HepG2 (cell line): ENCODE measurements at places on chromosomes 7 and 10. TPM values are rescaled to one million over a fixed set of nuclear protein-coding genes. Genes with fewer than 3 reads are reported as not detected.
A peak's percentile ranks its signal among the peaks of the same experiment; 100 is the strongest.

DNA sequence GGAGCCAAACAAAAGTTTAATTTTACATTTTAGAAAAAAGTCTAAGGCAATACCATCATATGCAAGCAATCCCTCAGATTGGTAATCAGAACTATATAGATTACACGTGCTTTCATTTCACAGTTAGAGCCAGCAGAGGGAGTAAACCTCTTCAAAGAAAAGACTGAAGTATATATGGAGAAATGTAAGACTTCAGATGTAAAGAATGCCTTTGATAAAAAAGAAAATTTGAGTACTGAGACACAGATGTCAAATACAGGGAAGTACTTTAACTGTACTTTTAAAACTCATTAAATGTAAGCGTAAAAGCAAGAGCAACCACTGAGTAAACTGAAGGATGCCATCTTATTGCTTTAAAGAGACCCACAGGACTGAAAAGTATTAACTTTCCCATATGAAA, 101.4 kb upstream of the FAM133B start:
- peaks cover 55% of the 10 kb centered on the region for H3K4me1 ChIP-seq
- peaks cover 4% of the 10 kb centered on the region; the same call in 1 of the 2 replicates for H3K36me3 ChIP-seq
- DNase-seq = peak; percentile 68
- no peak overlapping the region for H3K4me3 ChIP-seq

DNA sequence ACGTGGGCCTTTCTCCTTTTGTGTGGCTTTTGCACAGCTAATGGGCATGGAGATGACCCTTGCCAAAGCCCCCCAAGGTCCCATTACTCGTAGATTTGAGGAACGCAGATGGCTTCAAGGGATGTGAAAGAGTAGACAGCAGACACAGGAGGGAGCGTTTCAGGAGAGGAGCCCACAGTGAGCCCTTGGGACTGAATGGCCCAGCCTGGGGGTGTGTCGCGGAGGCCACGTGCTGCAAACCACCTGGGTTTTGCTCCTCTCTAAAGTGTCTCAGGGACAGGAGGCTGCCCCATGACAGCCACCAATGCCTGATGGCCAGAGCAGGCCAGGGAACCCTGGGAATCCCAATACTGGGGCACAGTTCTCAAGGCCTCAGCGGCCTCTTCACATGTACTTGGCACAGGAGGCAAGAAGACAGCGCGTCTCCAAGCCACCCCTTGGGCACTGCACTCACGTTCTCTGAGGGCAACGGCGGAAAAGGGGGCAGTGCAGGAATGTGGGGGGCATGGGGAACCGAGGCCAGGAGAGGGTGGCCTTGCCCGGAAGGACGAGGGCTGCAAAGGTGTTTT, 185.2 kb downstream of the WDR37 start:
- no peak for DNase-seq
- H3K27ac ChIP-seq = no peak overlapping the region
- no peaks in the 10 kb centered on the region for H3K4me1 ChIP-seq
- no peaks in the 10 kb centered on the region for H3K36me3 ChIP-seq
- H3K27me3 ChIP-seq = peaks cover 48% of the 10 kb centered on the region
- H3K4me3 ChIP-seq = no peak overlapping the region

PTF1A gene
- polyA plus RNA-seq = not detected in 2 replicates

DNA sequence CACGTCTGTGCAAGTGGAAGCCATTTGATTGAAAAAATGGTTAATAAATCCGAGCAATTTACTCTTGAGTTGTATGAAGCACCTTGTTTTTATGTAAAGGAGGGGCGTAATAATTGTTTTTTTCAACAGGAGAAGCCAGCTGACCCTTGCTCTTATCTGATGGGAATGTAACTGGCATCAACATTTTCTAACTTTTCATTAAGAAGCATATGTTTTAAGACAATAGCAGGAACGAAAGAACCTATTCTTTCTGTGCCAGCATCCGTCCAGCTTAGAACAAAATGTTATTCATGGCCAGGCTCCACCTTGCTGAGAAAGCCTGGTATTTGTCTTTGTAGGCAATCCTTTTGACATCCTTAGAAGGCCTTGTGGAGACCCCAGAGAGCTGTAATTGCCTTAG, 22.2 kb upstream of the AFAP1L2 start:
- no peak for DNase-seq
- H3K4me1 ChIP-seq = no peaks in the 10 kb centered on the region
- H3K4me3 ChIP-seq = no peak overlapping the region
- H3K27me3 ChIP-seq = no peaks in the 10 kb centered on the region
- H3K36me3 ChIP-seq = peaks cover 2% of the 10 kb centered on the region; the same call in 1 of the 2 replicates

CALCR gene
- not detected in 2 replicates for polyA plus RNA-seq

PRKCQ gene
- 0.05 and 0.13 TPM in 2 replicates for polyA plus RNA-seq

DNA sequence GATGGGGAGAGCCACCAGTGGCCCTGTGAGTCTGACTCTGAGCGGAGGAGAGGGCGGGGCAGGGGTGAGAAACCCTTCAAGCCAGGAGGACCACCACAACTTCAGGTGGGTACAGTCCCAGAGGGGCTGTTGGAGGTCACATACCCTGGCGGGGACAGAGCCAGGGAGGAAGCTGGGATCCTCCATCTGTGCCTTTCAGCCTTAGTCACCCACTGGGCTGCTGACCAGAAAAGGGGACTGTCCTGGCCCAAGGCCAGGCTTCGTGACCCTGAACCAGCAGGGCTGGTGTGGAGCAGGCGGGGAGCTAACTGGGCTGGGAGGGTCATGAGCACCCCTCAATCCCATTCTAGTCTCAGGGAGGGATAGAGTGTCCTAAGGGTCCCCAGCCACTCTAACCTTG, 1.5 kb upstream of the CALHM3 start:
- H3K4me1 ChIP-seq = peaks cover 23% of the 10 kb centered on the region
- no peak overlapping the region for H3K4me3 ChIP-seq
- H3K36me3 ChIP-seq = no peaks in the 10 kb centered on the region
- no peak for DNase-seq
- peaks cover 21% of the 10 kb centered on the region for H3K27me3 ChIP-seq

GRCh38 chr10:110278562-110279406, 25.9 kb downstream of the SMNDC1 start:
- no peak for DNase-seq
- no peaks in the 10 kb centered on the region; the same call in 1 of the 2 replicates for H3K27me3 ChIP-seq
- peaks cover 13% of the 10 kb centered on the region for H3K36me3 ChIP-seq
- H3K4me1 ChIP-seq = peaks cover 9% of the 10 kb centered on the region

DNA sequence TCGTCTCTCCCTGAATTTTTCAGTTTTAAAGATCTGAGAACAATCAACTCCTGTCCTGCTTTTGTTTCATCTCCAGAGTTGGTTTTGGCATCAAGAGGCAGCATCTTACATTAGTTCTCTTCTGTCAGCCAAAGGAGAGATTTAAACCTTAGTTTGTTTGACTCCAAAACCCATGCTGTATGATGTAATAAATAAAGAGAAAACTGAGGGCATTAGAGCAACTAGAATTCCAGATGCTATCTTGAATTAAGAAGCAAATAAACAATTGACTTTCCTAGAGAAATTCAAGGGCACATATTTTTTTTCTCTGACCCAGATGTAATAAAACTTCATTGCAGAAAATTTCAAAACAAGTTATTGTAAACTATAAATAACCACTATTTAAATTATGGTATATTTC, 54.4 kb downstream of the INHBA start:
- no peak overlapping the region for H3K4me3 ChIP-seq
- no peaks in the 10 kb centered on the region for H3K36me3 ChIP-seq
- no peak overlapping the region for H3K27ac ChIP-seq
- H3K4me1 ChIP-seq = no peaks in the 10 kb centered on the region
- no peaks in the 10 kb centered on the region for H3K27me3 ChIP-seq

NPC1L1 gene
- 14.5 and 26.6 TPM in 2 replicates for polyA plus RNA-seq

- no peaks in the 10 kb centered on the region for H3K4me1 ChIP-seq
- H3K27ac ChIP-seq = no peak overlapping the region
- peak; percentile 45 for DNase-seq
- H3K27me3 ChIP-seq = no peaks in the 10 kb centered on the region
- no peaks in the 10 kb centered on the region for H3K36me3 ChIP-seq
Observed at GRCh38 chr10:16509996-16510395, 11.7 kb downstream of the C1QL3 start.

DNA sequence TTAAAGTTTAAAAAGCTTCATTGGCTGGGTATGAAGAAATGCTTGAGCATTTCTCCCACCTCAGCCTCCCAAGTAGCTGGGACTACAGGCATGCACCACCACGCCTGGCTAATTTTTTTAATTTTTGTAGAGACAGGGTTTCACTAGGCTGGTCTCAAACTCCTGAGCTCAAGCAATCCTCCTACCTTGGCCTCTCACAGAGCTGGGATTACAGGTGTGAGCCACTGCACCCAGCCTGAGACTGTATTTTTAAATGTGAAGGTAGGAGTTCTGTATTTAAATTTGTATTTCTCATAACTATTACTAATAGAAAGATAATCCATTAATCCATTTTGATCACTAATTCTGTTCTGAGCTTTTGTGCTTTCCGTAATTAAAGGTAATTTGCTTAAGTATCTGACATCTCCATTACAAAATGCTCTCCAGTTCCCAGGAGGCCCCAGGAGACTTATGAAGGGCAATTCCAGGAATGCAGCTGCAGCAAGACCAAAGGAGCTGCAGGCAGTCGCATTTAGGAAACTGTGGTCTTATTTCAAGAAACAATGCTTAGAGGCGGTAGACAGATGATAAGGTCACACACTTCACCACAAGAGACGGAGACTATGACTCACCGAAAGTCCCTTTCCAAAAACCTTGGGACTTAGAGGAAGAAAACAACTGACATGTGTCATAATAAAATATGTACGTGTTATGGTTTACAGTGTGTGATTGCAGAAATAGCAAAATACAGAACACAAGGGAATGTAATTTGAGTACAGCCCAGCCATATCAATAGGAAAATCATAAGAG, 23.3 kb downstream of the YAE1 start:
- H3K4me1 ChIP-seq = no peaks in the 10 kb centered on the region
- no peaks in the 10 kb centered on the region for H3K36me3 ChIP-seq
- no peaks in the 10 kb centered on the region for H3K27me3 ChIP-seq
- H3K27ac ChIP-seq = no peak overlapping the region
- no peak overlapping the region for H3K4me3 ChIP-seq

- H3K27me3 ChIP-seq = no peaks in the 10 kb centered on the region
- no peaks in the 10 kb centered on the region for H3K36me3 ChIP-seq
- DNase-seq = no peak
- no peak overlapping the region for H3K4me3 ChIP-seq
- H3K4me1 ChIP-seq = no peaks in the 10 kb centered on the region
Observed at GRCh38 chr7:24024276-24025068, 259.5 kb upstream of the NPY start.

FZD8 gene
- polyA plus RNA-seq = 0.03 and 0.05 TPM in 2 replicates

- H3K27ac ChIP-seq = no peak overlapping the region
- H3K4me1 ChIP-seq = peaks cover 20% of the 10 kb centered on the region
- H3K36me3 ChIP-seq = no peaks in the 10 kb centered on the region
- no peak overlapping the region for H3K4me3 ChIP-seq
- H3K27me3 ChIP-seq = 0 out of 2 replicates have a peak, but pooled peaks cover 1% of the 10 kb centered on the region
Observed at GRCh38 chr7:18179093-18179492, 151.4 kb upstream of the PRPS1L1 start.

GRCh38 chr7:134939136-134939535, 47.2 kb upstream of the AGBL3 start:
- H3K4me3 ChIP-seq = no peak overlapping the region
- H3K27me3 ChIP-seq = no peaks in the 10 kb centered on the region
- H3K27ac ChIP-seq = no peak overlapping the region

SFRP5 gene
- polyA plus RNA-seq = 0.16 and 0.32 TPM in 2 replicates

DNA sequence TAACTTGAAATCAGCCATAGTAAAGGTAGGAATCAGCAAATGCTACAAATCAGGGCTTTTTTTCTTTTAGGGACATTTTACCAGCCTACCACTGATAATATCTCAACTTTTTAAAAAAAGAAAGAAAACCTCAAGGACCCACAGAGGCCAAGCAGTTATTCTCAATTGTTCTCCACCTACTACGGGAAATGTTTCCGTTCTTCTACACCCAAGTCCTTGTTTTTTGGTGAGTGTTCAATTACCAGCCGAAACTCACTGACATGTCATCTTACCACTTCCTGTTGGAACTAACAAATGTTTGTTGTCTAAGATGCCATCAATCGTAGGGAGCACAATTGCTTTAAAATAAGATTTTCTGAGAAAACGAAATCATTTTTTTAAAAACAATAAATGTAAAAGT, 50.2 kb upstream of the CDK1 start:
- H3K27me3 ChIP-seq = peaks cover 4% of the 10 kb centered on the region
- H3K27ac ChIP-seq = no peak overlapping the region
- H3K4me1 ChIP-seq = peaks cover 8% of the 10 kb centered on the region
- no peak for DNase-seq
- H3K4me3 ChIP-seq = no peak overlapping the region

DNA sequence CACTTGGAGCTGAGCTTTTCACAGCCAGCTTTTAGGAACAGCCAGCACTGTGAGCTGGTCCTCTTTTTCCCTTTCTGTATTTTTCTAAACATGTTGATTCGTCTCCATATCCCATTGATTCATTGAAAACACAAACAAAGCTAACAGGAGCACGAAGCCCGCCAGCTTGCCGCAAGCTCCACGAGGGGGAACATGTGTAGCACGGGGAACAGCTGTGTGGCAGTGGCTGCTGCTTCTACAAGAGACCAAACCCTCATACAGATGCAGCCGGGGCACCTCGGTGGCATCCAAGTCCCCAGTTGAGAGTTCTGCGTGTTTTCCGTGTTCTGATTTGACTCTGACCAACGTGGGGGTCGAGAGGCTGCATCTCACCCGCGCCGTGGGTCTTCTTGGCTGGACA, 80.8 kb upstream of the SH2B2 start:
- peaks cover 8% of the 10 kb centered on the region for H3K4me1 ChIP-seq
- H3K36me3 ChIP-seq = peaks cover 22% of the 10 kb centered on the region
- H3K4me3 ChIP-seq = no peak overlapping the region
- no peak for DNase-seq

GRCh38 chr10:8460626-8461025, 406.1 kb downstream of the GATA3 start:
- H3K27me3 ChIP-seq = no peaks in the 10 kb centered on the region
- H3K4me3 ChIP-seq = no peak overlapping the region
- H3K27ac ChIP-seq = no peak overlapping the region
- no peak for DNase-seq

OR6B1 gene
- 0.18 TPM in 2 replicates for polyA plus RNA-seq

- H3K27ac ChIP-seq = no peak overlapping the region
- H3K27me3 ChIP-seq = no peaks in the 10 kb centered on the region; the same call in 1 of the 2 replicates
- no peak overlapping the region for H3K4me3 ChIP-seq
- no peak for DNase-seq
- no peaks in the 10 kb centered on the region for H3K36me3 ChIP-seq
- H3K4me1 ChIP-seq = peaks cover 3% of the 10 kb centered on the region
Observed at GRCh38 chr7:34042406-34042805, 137.1 kb downstream of the BMPER start.

ACSL5 gene
- polyA plus RNA-seq = 72.1 and 82.5 TPM in 2 replicates

DNA sequence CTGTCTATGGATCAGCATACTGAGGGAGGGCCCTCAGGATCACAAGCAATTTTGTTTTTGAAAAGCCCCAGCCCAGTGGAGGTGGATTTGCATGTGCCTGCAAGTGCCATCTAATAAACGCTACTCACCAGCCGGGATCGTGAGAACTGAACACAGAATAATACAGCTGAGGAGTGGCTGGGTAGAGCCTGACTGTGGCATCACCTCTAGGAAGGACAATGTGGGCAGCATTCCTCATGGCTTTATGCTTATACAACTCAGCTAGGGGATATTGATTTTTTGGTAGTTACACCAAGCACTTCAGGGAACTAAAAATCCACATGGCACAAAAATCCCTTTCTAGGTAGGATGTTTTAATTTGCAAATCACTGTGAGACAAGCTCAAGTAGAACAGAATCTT, 72.7 kb upstream of the PALS2 start:
- no peak overlapping the region for H3K4me3 ChIP-seq
- no peaks in the 10 kb centered on the region for H3K36me3 ChIP-seq
- no peaks in the 10 kb centered on the region for H3K4me1 ChIP-seq
